ENCODE measurements at places on chromosomes 1 and 21. TPM values are rescaled to one million over a fixed set of nuclear protein-coding genes. Genes with fewer than 3 reads are reported as not detected.

Gene TRABD2B
- not detected for total RNA-seq

Gene ZNF593OS
- total RNA-seq: not detected

- H3K27me3 ChIP-seq: no peaks in the 10 kb centered on the region
- no peak overlapping the region for H3K27ac ChIP-seq
- no peak overlapping the region for H3K4me3 ChIP-seq
These were observed 436.4 kb upstream of the PKN2 start for GRCh38 chr1:88247666-88248065.

GRCh38 chr1:29180497-29181412 lies 945 bp downstream of the SRSF4 start:
- H3K27me3 ChIP-seq: no peaks in the 10 kb centered on the region
- peak; percentile 3 for ATAC-seq
- H3K4me3 ChIP-seq: peak overlapping the region; percentile 93
- H3K36me3 ChIP-seq: peaks cover 55% of the 10 kb centered on the region

- H3K27ac ChIP-seq: no peak overlapping the region
- no peaks in the 10 kb centered on the region for H3K36me3 ChIP-seq
- ATAC-seq: no peak
- peaks cover 10% of the 10 kb centered on the region for H3K27me3 ChIP-seq
These were observed 23.4 kb downstream of the CACNA1E start for GRCh38 chr1:181506563-181507353.

DNA sequence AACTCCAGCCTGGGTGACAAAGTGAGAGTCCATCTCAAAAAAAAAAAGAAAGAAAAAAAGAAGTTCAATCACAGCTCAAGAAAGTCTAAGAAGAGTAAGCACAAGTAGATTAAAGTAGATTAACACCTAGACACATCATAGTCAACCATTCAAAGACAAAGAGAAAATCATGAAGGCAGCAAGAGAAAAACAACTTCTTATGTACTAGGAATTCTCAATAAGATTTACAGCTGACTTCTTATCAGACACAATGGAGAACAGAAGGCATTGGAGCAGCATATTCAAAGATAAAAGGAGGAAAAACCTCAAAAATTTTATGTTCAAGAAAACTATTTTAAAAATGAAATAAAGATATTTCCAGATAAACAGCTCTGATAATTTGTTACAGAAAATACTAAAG lies 147.3 kb downstream of the LBR start:
- no peak for ATAC-seq
- peaks cover 19% of the 10 kb centered on the region for H3K27me3 ChIP-seq
- no peaks in the 10 kb centered on the region for H3K4me1 ChIP-seq
- H3K27ac ChIP-seq: no peak overlapping the region
- H3K36me3 ChIP-seq: no peaks in the 10 kb centered on the region
- no peak overlapping the region for H3K4me3 ChIP-seq

DNA sequence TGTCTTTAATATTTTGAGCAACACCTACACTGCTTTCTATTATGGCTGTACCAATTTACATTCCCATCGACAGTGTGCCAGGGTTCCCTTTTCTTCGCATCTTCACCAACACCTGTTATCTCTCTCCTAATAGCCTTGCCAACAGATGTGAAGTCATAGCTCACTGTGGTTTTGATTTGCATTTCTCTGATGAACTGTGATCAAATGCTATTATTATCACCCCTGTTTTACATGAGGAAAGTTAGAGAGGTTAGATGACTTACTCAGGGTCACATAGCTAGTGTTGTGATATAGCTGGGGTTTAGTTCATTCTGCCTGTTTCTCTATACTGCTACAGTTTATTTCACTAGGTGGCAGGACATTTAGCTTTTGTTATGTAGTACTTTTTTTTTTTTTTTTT lies 204.1 kb downstream of the FMN2 start:
- H3K27ac ChIP-seq: no peak overlapping the region
- no peak for ATAC-seq
- peaks cover 5% of the 10 kb centered on the region for H3K4me1 ChIP-seq
- H3K4me3 ChIP-seq: no peak overlapping the region

GRCh38 chr1:233791721-233792120 lies 112.8 kb upstream of the SLC35F3 start:
- peaks cover 26% of the 10 kb centered on the region for H3K27me3 ChIP-seq
- no peaks in the 10 kb centered on the region for H3K4me1 ChIP-seq
- no peak for ATAC-seq
- no peak overlapping the region for H3K27ac ChIP-seq
- H3K4me3 ChIP-seq: no peak overlapping the region
- no peaks in the 10 kb centered on the region for H3K36me3 ChIP-seq

GRCh38 chr21:27734146-27734545 lies 767.3 kb upstream of the ADAMTS5 start:
- ATAC-seq: no peak
- no peak overlapping the region for H3K4me3 ChIP-seq
- H3K27me3 ChIP-seq: no peaks in the 10 kb centered on the region
- H3K27ac ChIP-seq: no peak overlapping the region

GRCh38 chr1:5649795-5650194 lies 342.4 kb downstream of the NPHP4 start:
- H3K27ac ChIP-seq: no peak overlapping the region
- H3K27me3 ChIP-seq: peaks cover 27% of the 10 kb centered on the region
- peaks cover 4% of the 10 kb centered on the region for H3K4me1 ChIP-seq
- ATAC-seq: no peak

All from activated T-helper 17 cell treated with anti-CD3 and anti-CD28 coated beads, Interleukin-2, amount 50 U/mL, for 72 hours (primary cell).